Activated CD8-positive, alpha-beta memory T cell treated with anti-CD3 and anti-CD28 coated beads for 1 hour (primary cell): ENCODE measurements at places on chromosomes 3 and 15.

GRCh38 chr3:52428151-52429005 is 16.5 kb downstream of the SEMA3G start:
- DNase-seq, result no peak

GRCh38 chr15:60392601-60392985 is 5.2 kb downstream of the ANXA2 start:
- DNase-seq, result no peak

GRCh38 chr3:177106594-177106993 is 90.7 kb downstream of the TBL1XR1 start:
- no peak for DNase-seq

GRCh38 chr15:69146724-69147435 is 13.6 kb upstream of the GLCE start:
- DNase-seq, result no peak

DNA sequence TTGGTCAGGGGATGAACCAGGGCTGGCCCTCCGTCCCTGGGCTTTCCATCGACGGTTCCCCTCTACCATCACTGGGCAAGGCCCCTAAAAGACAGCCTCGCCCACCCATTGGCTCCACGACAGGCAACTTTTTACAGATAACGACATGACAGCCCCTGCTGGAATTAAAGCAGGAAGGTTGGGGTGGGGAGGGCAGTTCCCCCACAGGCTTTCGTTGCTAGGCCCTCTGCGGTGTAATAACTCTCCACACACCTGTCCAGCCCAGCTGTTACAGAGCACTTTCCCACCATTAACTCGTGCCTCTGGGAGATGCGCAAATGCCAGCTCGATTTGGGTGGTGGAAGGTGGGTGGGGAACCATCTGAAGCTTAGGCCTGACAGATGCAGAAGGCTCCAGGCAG is 264.2 kb upstream of the TLE3 start:
- no peak for DNase-seq

DNA sequence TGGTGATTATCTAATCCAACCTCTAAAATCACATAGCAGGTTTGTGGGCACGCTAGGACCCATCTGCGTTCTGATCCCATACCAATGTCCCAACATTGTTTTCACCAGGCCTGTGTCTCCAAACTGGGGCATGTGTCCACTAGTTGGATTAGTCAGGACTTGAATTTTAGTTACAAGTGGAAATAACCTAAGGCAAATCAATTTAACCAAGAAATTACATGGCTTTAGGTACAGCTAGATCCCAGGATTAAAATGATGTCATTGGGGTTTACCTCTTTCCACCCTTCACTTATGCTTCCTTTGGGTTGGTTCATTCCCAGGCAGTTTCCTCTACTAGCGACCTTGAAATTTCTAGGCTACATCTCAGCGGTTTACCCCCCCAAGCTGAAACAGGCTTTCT is 47.2 kb upstream of the PXYLP1 start:
- DNase-seq, result no peak

DNA sequence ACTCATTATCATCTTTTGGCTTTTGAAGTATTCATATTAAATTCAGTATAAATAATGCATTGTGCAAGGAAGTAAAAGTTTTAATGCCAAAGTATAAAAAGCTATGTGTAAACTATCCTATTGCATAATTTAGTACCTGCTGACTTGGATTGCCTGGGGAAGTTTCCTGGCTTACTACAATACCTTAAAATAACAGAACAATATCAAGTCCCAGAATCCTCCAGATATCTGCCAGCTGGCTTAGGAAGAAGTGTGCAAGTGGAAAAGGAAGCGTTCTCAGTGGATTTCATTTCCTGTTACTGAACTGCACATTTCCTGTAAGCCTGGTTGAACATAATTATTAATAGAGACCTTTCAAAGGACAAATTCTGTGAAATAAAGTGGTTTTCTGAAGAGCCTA is 236.7 kb downstream of the ADAMTSL3 start:
- no peak for DNase-seq

GRCh38 chr3:74510261-74510818 is 104.1 kb downstream of the CNTN3 start:
- no peak for DNase-seq

GRCh38 chr3:64658001-64658400 is 29.8 kb downstream of the ADAMTS9 start:
- no peak for DNase-seq

DNA sequence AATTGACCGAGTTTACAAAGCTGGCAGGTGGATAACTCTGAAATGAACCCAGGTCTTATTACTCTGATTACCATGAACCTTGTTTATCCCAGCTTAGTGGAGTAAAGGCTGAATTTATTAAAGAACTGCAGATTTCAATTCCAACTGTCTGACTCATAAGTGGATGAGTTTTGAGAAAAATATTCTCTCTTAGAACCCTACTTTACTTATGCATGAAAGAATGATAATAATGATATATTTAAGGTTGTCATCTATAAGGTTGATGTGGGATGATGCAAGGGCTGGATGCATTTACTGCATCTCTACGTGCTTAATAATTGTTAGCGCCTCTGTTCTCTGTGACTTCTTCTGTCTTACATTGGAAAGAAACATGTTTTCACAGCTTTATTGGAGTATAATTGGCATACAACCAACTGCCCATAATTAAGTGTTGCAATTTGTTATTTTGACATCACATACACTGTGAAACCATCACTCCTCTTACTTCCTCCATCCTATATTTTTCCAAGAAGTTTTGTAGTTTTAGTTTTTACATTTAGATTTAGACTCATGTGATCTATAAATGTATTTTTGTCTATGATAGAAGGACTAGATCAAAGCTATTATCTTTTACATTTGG is 771.2 kb upstream of the ARRDC4 start:
- no peak for DNase-seq

DNA sequence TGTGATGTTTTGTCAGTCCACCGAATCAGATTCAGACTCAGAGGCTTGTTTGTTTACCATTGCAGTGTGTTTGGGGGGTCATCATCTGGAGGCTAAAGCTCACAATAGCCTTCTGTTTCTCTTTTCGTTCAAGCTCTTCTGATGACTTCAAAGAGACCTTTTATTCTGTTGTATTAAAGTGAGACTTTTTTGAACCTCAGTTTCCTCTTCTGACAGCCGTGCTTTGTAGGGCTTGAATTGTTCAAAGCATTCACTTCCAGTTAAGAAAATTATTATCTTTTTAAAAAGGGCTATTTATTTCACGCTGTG is 1.3 kb downstream of the PXK start:
- no peak for DNase-seq

- DNase-seq, result no peak
Measured at GRCh38 chr3:61371123-61371522, 119.9 kb upstream of the FHIT start.

DNA sequence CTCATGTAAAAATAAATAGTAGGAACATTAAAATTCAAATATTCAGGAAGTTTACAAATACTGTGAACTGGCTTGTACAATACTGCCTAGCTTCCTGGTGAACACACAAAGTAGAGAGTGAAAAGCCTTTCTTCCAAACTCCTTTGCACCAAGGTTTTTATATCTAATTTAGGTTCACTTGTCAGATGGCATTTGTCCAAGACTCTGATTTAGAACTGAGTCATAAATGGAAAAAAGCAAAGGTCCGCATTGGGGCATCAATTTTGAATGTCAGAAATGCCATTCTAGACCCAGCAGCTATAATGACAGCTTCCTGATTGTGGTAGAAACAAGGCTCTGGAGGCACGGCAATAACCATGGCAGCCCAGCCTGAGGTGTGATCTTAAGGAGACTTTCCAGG is 160.7 kb downstream of the PDE8A start:
- no peak for DNase-seq

DNA sequence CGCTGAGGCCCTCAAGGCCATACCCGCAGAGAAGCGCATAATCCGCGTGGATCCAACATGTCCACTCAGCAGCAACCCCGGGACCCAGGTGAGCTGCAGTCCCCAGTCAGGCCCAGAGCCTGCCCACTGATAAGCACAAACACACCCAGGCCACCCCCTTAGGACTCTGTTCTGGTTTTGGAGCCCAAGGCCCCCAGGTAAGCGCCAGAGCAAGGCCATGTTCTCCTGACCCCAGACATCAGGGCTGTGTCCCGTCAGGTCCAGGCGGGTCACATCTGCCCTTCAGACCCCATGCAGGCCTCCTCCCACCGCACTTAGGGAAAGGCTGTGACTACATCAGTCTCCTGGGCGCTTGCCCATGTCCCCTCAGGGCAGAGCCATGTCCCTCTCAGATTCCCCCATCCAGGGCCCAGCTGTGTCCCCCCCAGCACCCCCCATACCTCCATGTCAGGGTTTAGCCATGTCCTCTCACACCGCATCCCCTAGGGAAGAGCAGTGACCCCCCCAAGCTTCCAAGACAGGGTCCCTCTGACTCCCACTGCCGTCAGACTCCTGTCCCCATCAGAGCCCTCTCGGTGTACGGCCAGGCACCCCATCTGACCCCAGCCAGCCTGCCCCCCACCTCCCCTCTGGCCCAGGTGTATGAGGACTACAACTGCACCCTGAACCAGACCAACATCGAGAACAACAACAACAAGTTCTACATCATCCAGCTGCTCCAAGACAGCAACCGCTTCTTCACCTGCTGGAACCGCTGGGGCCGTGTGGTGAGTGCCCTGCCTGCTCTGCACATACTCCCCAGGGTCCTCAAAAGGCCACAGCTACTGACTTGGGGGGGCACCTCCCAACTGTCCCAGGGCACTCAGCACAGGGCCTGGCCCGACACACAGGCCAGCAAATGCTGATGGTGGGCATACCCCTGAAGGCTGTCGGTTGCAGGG is 1.6 kb downstream of the PARP3 start:
- DNase-seq, result no peak

GRCh38 chr15:67465196-67465952 is 55.6 kb upstream of the C15orf61 start:
- no peak for DNase-seq

DNA sequence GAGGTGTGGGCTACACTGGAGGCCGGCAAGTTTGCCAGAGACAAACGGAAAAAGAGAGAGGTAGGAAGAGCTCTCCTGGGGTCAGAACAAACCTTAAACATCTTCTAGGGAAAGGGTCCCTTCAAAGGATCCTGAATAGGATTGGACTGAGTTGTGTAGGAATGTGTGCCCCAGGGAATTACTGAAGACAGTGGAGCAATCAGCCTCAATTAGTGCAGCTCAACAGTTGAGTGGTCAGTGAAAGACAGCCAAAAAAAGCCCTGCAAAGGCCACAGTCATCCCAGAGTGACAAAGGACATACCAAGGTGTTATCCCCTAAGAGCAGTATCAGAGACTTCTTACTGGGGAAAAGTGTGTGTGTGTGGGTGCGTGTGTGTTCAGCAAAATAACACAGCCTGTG is 70.3 kb downstream of the NUP210 start:
- DNase-seq, result no peak

GRCh38 chr3:113193719-113194118 is 17.6 kb upstream of the BOC start:
- no peak for DNase-seq

- no peak for DNase-seq
Measured at GRCh38 chr3:195162033-195162669, 108.8 kb downstream of the XXYLT1 start.

DNA sequence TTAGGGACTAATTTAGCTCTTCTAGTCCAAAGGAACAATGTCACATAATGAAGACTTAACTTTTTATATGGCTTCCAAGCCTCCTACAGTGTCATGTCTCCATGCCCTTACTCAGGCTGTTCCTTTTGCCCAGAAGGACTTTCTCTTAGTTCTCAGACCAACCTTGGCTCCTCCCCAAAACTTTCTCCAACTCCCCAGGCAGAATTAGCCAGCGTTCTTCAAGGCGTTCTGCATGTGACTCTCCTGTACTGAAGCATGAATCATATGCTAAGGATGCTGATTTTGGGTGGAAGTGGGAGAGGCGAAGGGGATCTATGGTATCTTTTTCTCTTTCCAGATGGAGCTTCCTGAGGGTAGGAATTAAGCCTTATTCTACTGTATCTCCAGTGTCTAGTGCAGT is 335.1 kb upstream of the ICE2 start:
- DNase-seq, result no peak

GRCh38 chr3:66583424-66584040 is 82.7 kb upstream of the LRIG1 start:
- no peak for DNase-seq

DNA sequence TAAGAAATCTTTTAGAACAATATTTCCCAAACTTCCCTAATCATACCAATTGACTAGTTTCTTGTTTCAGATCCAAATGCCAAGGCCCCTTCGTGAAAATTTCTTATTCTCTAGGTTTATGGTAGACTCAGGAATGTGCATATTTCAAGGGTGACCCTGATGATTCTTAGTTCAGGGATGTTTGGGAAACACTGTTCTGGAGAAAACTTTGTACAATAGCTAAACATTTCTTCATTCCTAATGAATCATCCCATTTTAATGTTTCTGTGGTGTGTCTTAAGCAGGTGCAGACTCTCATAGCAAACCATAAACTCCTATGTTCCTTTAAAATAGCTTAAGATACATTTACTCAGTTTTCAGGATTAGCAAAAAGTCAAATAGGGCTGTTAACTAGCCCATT is 314.5 kb downstream of the TIGIT start:
- DNase-seq, result no peak

- no peak for DNase-seq
Measured at GRCh38 chr15:78340231-78341056, at the start of gene CRABP1. Gene CRABP1, plus strand, starts transcription at chr15:78340353. Its CDS starts 76 bp downstream, at chr15:78340429.

GRCh38 chr3:139297588-139298311 is 46.1 kb upstream of the MRPS22 start:
- DNase-seq, result no peak

DNA sequence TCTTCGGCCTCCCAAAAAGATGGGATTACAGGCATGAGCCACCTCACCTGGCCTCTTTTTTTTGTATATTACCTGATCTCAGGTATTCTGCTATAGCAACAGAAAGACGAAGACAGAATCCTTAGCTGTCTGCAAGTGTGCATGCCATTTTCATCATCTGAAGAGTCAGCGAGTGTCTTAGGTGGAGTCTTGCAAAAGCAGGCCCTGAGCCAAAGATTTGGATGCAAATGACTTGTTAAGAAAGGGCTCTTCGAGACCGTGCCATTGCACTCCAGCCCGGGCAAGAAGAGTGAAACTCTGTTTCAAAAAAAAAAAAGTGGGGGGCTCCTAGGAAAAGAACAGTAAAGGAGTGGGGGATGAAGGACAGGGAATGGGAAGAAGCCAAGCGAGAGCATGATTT is 10.2 kb upstream of the TRIM69 start:
- DNase-seq, result no peak

- DNase-seq, result no peak
Measured at GRCh38 chr15:77945566-77945965, 131.9 kb downstream of the TBC1D2B start.

- no peak for DNase-seq
Measured at GRCh38 chr3:76122007-76122406, 336.7 kb upstream of the ZNF717 start.
